ENCODE measurements at places on chromosomes 3 and 15. TPM values are rescaled to one million over a fixed set of nuclear protein-coding genes. Genes with fewer than 3 reads are reported as not detected.
A peak's percentile ranks its signal among the peaks of the same experiment; 100 is the strongest.

DNA sequence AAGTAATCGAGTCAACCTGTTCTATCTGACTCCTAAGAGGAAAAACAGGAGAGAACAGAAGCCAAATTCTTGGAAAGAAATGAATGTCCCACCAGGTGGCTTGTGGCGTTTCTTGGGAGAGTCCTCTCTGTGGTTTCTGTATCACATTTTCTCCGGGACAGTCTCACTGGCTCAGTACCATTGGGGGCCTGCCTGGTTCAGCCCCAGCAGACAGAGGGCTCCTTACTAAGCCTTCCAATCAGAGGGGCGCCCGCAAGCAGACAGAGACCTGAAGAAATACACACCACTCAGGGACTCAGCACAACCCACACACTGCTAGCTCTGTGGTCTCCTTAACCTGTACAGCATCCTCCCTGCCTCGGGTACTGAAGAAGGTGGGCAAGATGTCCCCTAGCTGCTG, 302.1 kb downstream of the TLE3 start:
- peaks cover 20% of the 10 kb centered on the region for H3K4me1 ChIP-seq
- no peak for DNase-seq
- no peak overlapping the region for H3K4me3 ChIP-seq
- H3K36me3 ChIP-seq: no peaks in the 10 kb centered on the region

DNA sequence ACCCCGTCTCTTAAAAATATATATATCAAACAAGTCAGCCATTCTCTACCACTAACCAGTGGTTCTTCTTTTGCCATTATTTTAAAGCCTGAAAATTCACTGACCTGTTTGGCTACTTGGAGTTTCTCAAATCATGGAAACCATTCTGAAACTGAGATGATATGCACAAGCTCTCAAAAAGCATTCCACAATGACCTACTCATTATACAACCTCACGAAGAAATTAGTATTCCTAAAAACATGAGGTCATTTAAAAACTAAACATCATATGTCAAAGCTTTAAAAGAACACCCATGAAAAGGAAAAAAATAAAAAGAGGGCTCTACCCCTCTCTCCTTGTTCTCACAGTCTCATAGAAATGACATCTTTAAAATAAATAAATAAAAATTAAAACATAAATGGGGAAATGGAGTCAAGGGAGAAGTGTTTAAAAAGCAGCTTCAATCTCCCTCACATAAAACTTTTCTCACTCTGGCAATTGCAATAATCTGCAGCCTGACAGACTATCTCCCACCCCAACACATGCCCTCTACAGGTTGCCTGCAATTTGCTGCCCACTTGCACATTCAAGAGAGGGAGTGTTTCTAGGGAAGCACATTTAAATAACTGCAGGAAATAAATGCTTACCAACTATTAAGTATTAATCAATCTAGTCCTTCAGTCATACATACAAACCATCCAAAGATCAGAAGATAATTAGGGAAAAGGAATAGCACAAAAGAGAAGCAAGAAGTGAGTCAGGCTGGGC, 73.3 kb downstream of the TRANK1 start:
- H3K27me3 ChIP-seq: peaks cover 4% of the 10 kb centered on the region
- no peak overlapping the region for H3K27ac ChIP-seq
- no peak overlapping the region for H3K4me3 ChIP-seq
- H3K36me3 ChIP-seq: peaks cover 12% of the 10 kb centered on the region

DNA sequence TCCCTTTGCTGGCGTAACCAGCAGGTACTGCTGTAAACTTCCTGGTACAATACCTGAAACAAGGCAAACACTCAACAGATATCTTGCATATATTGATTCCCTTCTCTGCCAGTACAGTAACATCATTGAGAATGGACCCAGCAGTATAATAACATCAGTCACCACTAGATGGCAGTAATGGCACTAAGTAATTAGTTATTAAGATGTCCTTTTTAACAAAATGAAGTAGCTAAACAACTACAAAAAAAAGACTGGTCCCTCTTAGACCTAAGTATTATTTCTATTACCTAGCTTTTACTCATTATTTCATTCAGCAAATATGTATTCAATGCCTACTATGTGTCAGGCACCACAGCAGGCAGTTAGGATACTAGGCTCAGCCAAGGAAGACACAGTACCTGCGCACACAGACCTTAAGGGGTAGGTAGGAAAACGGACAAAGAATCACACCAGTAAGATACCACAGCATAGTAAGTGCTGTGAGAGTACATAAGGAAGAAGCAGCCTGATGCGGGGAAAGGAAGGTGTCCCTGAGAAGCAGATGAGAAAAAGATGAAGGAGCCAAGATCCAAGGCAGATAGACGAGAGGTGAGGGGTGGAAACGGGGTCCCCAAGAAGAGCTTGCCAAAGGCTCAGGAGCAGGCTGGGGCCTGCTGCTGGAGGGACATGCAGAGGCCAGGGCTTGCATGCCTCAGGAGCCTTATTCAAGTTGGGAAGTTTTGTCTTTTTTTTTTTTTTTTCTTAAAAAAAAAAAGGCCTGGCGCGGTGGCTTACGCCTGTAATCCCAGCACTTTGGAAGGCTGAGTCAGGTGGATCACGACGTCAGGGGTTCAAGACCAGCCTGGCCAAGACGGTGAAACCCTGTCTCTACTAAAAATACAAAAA, 102.7 kb upstream of the CHD2 start:
- H3K36me3 ChIP-seq: peaks cover 2% of the 10 kb centered on the region
- peak overlapping the region; percentile 89 for H3K27ac ChIP-seq
- peaks cover 7% of the 10 kb centered on the region for H3K4me1 ChIP-seq
- no peak for DNase-seq
- no peak overlapping the region for H3K4me3 ChIP-seq
- H3K27me3 ChIP-seq: no peaks in the 10 kb centered on the region

DNA sequence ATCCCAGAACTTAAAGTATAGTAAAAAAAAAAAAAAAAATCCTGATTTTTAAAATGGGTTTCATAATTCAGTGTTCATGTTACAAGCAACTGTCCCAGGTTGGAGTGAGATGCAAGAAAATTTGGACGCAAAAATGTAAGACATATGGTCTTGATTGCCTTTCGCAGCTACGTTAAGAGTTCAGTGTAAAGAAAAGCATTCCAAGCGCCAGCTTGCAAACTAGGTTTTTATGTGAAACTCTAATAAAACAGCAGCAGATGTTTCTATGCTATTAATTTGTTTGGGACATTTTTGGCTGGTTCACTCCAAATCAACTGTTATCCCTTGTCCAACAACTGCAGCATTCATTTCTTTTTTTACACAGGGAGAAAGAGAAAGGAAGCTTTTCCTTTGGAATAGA, 957.8 kb downstream of the ROBO1 start:
- no peaks in the 10 kb centered on the region for H3K27me3 ChIP-seq
- H3K36me3 ChIP-seq: peaks cover 5% of the 10 kb centered on the region
- H3K4me1 ChIP-seq: peaks cover 31% of the 10 kb centered on the region
- H3K4me3 ChIP-seq: no peak overlapping the region
- H3K27ac ChIP-seq: no peak overlapping the region

GRCh38 chr15:67146234-67146633, 80.8 kb downstream of the SMAD3 start:
- H3K27me3 ChIP-seq: no peaks in the 10 kb centered on the region
- H3K36me3 ChIP-seq: no peaks in the 10 kb centered on the region
- H3K4me1 ChIP-seq: peaks cover 77% of the 10 kb centered on the region
- DNase-seq: no peak
- H3K4me3 ChIP-seq: no peak overlapping the region

DNA sequence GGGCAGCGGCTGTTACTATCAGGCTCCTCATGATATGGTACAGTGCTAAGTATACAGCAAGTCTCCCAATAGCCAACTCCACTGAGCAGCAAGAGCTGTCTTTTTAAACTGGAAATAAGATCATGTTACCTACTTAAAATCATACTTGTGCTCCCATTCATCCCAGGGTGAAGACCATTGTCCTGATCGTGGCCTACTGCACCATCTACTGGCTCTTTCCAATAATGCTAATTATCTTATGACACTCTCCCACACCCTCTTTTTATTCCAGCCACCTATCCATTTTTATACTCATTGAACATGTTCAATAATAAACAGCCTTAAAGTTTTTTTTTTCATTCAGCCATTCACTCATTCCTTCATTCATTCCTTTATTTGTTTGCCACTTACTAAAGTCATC, 117.7 kb downstream of the GBE1 start:
- no peaks in the 10 kb centered on the region for H3K4me1 ChIP-seq
- H3K36me3 ChIP-seq: no peaks in the 10 kb centered on the region
- DNase-seq: no peak
- no peaks in the 10 kb centered on the region for H3K27me3 ChIP-seq
- no peak overlapping the region for H3K27ac ChIP-seq
- H3K4me3 ChIP-seq: no peak overlapping the region

- H3K27me3 ChIP-seq: peaks cover 7% of the 10 kb centered on the region
These were observed 198.4 kb downstream of the EBLN2 start for GRCh38 chr3:73259856-73260255.

DNA sequence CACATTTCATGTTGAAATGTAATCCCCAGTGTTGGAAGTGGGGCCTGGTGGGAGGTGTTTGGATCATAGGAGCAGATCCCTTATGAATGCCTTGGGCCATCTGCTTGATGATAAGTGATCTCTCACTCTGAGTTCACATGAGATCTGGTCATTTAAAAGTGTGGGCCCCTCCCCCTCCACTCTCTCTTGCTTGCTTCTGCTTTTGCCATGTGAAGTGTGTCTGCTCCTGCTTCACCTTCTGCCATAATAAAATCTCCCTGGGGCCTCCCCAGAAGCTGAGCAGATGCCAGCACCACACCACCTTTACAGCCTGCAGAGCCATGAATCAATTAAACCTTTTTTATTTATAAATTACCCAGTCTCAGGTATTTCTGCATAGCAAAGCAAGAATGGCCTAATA, 14.2 kb upstream of the CD200R1L start:
- H3K4me3 ChIP-seq: no peak overlapping the region
- H3K27me3 ChIP-seq: no peaks in the 10 kb centered on the region
- H3K4me1 ChIP-seq: no peaks in the 10 kb centered on the region

- no peak overlapping the region for H3K27ac ChIP-seq
- no peaks in the 10 kb centered on the region for H3K27me3 ChIP-seq
- H3K36me3 ChIP-seq: peaks cover under 1% of the 10 kb centered on the region
- peaks cover 27% of the 10 kb centered on the region for H3K4me1 ChIP-seq
- no peak for DNase-seq
These were observed 48.6 kb upstream of the C15orf39 start for GRCh38 chr15:75153087-75153486.

DNA sequence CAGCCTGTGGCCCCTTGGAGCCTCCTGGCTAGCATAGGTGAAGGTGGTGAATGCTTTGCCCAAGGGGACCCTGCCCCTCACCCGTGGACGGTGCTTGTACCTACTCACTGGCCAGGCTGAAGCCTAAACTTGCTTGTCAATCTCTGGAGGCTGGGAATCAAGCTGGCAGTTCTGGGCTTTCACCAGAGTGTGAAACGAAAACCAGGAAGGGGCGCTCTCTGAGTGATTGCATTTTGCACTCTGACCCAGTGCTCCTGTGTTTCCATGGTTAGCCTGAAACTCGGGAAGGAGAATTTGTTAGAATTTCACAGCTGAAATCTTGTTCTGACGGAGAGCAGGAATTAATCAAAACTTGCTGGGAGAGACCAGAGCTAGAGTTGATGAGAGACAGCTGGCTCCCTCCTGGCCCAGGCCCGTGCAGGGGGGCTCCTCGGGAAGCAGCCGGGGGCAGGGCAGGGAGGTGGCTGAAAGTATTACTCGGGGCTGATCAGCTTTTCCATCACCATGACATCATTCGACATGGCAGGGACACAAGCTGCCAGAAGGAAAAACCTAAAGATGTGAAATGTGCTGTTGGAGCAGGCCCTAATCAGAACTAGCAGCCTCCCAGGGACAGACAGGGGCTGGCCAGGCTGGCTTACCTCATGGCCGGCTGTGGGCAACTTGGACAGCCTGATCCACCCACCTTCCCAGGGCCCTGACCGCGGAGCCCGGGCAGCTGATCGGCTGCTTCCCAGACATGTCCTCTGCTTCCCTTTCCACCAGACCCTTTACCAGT, 323.6 kb upstream of the CTDSPL start:
- peaks cover 9% of the 10 kb centered on the region for H3K4me1 ChIP-seq
- H3K36me3 ChIP-seq: peaks cover 13% of the 10 kb centered on the region
- H3K27ac ChIP-seq: no peak overlapping the region
- no peaks in the 10 kb centered on the region for H3K27me3 ChIP-seq
- DNase-seq: no peak

Gene CHRNA5
- total RNA-seq: 5.5 TPM

Gene HGD
- 0.29 TPM for total RNA-seq

Gene SERPINI2
- total RNA-seq: not detected

Gene NTRK3
- 2.1 TPM for total RNA-seq

Gene COL6A5
- 0.04 TPM for total RNA-seq

Gene BUB1B
- total RNA-seq: 38.2 TPM

Gene ECE2
- total RNA-seq: not detected

Gene TEX9
- 22.8 TPM for total RNA-seq

Gene GRAMD2A
- 2.0 TPM for total RNA-seq

Data from mesothelial cell of epicardium (in vitro differentiated cells).